ENCODE measurements at places on chromosomes 6 and 20.
A peak's percentile ranks its signal among the peaks of the same experiment; 100 is the strongest.

DNA sequence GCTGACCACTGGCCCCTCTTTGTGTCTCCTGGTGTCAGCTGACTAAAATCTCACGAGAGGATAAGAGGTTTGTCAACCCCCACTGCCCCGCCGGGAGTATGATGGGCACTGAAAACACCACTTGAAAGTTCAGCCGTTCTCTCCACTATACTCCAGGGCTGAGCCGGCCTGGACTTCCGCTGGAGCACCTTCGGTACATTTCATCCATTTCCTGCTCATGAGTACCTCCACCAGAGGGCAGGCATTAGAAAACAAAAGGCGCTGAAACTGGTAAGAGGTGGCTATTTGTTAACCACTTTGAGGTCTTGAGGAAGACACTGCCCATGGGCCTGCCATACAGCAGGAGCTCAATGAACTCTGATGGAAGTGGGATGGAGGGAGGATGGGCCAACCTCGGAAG is 17.9 kb upstream of the ANKRD60 start:
- no peak for DNase-seq

DNA sequence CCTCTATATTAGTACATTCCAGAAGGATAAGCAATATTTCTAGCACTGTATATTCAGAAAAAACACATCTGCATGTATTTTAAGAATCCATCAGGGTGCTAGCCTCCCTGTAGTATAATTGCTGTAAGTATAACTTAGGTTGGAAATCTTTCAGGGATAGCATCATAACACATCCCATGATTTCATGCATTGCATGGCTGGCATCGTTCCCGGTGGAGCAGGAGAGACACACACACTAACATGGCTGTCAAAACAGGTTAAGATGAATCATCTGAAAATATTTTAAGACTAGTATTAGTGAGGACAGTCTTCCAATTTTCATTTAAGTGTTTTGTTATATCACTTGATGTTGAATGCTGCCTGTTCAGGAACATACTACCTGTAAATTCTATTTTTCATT is 32.1 kb upstream of the CENPW start:
- no peak for DNase-seq

GRCh38 chr6:129903082-129903481 is 42.0 kb upstream of the TMEM244 start:
- no peak for DNase-seq

- DNase-seq, result no peak
These were observed 39.7 kb downstream of the AGPAT4 start for GRCh38 chr6:161233986-161234661.

DNA sequence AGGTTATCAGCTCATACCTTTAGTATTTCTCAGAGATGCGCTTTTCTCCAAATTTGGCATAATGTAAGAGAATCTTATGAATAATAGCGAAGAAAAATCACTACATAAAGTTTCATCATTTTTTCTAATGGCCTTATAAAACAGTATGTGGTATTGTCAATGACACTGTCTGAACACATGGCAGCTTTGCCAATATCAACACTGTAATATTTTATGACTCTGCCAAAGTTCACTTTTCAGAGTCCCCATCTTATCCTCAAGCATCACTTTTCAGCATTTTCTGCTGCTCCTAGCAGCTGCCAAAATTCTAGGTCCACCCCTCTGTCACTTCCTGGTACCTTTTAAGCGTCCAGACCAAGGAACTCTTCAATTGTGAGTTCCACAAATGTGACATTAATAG is 171.5 kb upstream of the C6orf118 start:
- no peak for DNase-seq

DNA sequence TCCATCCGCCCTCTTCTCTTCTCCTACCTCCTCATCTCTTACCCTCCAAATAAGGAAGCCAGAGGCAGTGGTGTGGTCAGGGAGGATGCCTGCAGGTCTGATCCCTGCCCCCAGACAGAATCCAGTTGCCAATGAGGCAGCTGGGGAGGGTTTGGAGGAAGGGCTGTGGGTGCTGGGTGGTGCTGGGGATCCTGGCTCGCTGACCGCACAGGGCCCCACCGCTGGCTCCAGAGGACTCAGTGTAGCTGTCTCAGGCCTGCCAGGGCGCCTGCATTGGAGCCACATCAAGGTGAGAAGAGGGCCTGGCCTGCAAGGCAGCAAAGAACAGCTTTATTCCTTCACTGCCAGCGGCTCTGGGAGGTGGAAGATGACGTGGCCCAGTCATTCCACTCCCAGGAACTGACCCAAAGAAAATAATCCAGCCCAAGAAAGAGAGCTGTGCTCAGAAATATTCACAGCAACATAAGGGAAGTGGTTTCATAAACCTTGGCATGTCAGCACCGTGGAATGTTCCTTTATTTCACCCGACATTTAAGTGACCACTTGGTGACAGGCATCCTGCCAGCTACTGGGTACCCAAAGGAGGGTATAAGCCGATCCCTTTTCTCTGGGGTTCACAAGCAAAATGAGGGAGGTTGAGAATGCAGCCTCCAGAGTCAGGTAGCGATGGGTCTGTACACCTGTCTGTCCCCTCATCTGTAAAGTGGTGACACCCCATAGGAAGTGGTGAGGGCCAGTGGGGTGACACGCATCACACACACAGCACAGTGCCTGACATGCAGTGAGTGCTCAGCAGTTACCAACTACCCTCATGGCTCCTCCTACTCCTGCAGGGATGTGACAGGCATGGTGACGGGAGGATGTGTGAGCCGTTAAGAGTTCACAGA is 125.1 kb downstream of the SNX5 start:
- DNase-seq, result peak; percentile 26

- DNase-seq, result no peak
These were observed 4.1 kb downstream of the PAQR8 start for GRCh38 chr6:52365866-52366540.

- DNase-seq, result no peak
These were observed 531.0 kb upstream of the MMS22L start for GRCh38 chr6:97813889-97814567.

DNA sequence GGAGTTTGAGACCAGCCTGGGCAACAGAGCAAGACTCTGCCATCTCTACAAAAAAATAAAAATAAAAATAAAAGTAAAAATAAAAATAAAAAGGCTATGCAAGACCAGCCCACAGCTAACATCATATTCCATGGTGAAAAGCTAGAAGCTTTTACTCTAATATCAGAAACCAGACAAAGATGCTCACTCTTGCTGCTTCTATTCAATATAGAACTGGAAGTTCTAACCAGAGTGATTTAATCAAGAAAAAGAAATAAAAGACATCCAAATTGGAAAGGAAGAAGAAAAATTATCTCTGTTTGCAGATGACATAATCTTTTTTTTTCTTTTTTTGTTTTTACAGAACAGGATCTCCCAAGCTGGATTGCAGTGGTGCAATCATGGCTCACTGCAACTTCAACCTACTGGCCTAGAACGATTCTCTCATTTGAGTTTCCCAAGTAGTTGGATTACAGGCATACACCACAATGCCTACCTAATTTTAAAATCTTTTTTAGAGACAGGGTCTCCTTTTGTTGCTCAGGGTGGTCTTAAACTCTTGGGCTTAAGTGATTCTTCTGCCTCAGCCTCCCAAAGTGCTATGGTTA is 100.7 kb upstream of the JAG1 start:
- no peak for DNase-seq

- DNase-seq, result no peak
These were observed 374.6 kb upstream of the SYNCRIP start for GRCh38 chr6:86017236-86017635.

DNA sequence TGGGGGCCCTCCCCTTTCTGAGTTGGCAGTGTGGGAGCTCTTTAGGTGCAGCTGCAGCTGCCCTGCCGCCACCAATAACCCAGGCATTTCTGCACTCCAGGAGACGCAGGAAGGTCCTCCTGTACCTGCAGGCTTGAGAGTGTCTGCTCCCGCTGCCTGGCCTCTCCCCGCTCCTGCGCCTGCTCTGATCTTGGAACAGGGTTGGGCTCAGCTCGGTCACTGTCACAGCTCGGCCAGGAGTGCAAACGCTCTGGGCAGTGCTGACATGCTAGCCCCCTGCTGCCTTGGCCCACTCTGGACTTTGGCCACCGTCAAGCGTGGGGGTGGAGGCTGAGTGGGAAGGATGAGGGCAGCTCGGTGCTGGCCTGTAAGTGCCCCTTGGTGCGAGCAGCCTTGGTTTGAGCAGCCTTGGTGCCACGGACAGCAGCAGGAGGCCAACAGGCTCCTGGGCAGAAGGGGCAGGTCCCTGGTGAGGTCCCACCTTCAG is 738.1 kb upstream of the GJE1 start:
- no peak for DNase-seq

DNA sequence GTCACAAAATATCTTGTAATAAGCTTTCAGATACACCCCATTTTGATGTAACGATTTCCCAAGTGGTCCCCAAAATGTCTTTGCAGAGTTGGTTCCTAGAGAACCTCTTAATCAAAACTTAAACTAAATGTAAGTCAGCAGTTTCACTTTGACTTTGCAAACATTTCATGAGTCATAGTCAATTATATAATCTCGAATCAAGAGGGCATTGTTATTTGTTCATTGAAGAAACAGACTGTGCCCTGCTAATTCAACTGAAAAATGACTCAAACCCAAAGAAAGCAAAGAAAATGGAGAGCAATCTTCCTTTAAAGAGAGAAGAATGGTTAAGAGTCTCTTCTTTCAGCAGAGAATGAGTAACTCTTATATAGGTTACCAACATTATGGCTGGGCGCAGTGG is 58.3 kb downstream of the IPCEF1 start:
- no peak for DNase-seq

DNA sequence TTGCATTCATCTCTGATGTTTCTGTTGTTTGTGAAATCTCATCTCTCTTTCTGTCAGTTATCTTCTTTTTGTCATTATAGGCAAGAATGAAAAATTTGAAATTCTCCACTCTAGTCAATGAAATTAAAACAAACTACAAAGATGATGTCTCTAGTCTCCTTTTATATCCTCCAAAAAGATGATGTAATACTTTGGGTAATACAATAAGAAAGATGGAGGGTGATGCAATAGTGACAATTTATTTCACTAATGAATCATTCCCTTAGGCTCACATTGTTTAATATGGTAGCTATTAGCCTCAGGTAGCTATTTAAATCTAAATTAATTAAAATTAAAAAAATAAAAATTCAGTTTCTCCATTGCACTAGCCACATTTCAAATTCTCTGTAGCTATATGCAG is 145.4 kb downstream of the UST start:
- DNase-seq, result no peak

GRCh38 chr6:102525336-102525735 is 1131.8 kb downstream of the GRIK2 start:
- no peak for DNase-seq

DNA sequence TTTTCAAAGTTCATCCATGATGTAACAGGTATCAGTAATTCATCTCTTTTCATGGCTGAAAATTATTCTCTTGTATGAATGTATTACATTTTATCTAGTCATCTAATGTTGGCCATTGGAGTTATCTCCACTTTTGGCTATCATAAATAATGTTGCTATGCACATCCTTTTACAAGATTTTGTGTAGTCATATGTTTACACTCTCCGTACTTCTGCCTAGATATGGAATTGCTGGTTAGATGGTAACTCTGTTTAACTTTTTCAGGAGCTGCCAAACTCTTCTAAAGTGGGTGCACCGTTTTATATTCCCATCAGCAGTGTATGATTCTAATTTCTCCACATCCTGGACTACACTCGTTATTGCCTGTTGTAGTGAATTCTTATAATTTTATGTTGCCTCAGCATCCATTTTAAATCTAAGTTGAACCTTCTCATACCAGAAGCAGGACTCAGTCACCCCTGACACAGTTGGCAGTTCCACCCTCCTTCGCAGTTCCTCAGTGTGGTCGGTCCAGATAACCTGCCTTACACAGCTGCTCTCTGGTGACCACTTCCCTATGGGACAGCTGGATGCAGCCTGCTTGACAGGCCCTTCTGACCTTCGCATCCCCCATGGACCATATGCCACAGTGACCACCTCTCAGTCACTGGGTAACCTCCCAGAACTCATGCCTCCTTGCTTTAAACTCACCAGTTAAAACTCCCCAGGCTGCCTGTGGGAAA is 33.9 kb downstream of the KIZ start:
- no peak for DNase-seq

DNA sequence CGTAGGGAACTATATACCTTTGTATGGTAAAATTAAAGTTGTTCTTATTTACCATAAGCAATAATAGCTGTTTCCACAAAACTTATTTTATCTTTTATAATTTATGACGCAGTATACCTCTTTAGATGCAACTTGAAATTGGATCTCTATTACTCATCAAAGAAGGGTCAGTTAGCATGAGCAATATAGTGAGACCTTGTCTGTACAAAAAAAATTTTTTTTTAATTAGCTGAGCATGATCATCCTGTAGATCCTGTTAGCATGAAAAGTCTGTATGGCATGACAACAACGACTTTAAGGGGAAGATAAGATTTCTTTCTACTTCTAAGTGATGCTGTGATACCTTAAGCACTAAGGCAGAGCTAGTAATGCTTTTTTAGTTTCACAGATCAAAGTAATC is 5.9 kb downstream of the ALDH5A1 start:
- DNase-seq, result no peak

DNA sequence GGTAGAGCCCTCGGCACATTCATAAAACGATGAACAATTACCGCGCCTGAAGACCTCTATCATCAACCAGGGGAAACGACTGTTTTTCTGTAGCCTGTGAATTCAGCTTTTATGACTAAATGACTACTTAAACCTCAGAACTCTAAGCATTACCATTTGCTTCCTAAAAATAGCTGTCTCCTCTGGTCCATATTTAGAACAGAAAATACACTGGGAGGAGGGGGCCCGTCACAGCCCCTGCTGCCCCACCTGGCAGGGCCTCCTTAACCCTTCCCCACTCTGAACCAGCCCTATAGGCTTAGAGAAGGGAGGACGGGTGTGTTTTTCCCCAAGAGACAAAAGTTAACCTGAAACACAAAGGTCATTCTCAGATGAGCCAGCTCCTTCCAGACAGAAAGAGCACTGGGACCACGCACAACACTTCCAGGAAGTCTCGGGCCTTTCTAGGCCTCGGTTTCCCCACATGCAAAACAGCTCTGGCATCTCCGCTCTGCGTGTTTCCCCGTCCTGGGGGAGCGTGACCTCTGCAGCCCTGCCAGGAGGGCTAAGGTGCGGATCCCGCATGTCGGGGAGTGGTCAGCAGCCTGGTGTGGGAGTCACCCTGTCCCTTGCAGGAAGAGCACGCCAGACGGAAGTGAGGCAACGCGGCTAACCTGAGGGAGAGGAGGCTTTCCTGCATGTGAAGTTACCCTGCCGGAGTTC is 193.9 kb downstream of the DLL1 start:
- no peak for DNase-seq

- no peak for DNase-seq
These were observed 88.3 kb upstream of the HTR1E start for GRCh38 chr6:86848986-86849385.

GRCh38 chr6:5046430-5046829 is 38.7 kb upstream of the PPP1R3G start:
- DNase-seq, result no peak

GRCh38 chr6:13765570-13765969 is 48.8 kb downstream of the MCUR1 start:
- no peak for DNase-seq

GRCh38 chr6:83978324-83978734 is 55.2 kb upstream of the MRAP2 start:
- DNase-seq, result no peak

All from activated T-cell treated with anti-CD3 and anti-CD28 coated beads, Interleukin-2, amount 50 U/mL, for 48 hours (primary cell).